ENCODE measurements at places on chromosomes 1 and 21.
A peak's percentile ranks its signal among the peaks of the same experiment; 100 is the strongest.

DNA sequence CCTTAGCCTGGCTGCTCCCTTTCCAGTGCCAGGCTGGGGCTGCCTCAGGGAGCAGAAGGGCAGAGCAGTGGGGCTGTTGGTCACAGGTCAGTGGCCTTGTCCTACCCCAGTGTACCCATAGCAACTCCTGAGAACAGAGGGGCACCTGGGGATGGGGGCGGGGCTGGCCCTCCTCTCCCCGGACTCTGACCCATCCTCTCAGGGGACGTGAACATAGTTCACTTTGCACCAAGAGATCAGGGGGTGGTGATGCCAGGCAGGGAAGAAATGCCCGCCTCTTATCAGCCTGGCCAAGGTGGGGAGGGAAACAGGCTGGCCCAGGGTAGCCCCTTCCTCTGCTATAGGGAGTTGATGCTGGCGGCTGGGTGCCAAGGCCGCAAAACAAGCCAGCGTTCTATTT lies 4.9 kb downstream of the ETNK2 start:
- H3K4me3 ChIP-seq = no peak overlapping the region
- H3K27me3 ChIP-seq = no peaks in the 10 kb centered on the region
- peaks cover 83% of the 10 kb centered on the region for H3K4me1 ChIP-seq
- H3K36me3 ChIP-seq = no peaks in the 10 kb centered on the region
- peak overlapping the region; percentile 65 for H3K27ac ChIP-seq

GRCh38 chr21:35390013-35390776 lies 341.1 kb upstream of the RUNX1 start:
- H3K27me3 ChIP-seq = no peaks in the 10 kb centered on the region
- H3K36me3 ChIP-seq = no peaks in the 10 kb centered on the region
- no peak for DNase-seq
- H3K4me1 ChIP-seq = 0 out of 2 replicates have a peak, but pooled peaks cover 6% of the 10 kb centered on the region
- H3K4me3 ChIP-seq = no peak overlapping the region

DNA sequence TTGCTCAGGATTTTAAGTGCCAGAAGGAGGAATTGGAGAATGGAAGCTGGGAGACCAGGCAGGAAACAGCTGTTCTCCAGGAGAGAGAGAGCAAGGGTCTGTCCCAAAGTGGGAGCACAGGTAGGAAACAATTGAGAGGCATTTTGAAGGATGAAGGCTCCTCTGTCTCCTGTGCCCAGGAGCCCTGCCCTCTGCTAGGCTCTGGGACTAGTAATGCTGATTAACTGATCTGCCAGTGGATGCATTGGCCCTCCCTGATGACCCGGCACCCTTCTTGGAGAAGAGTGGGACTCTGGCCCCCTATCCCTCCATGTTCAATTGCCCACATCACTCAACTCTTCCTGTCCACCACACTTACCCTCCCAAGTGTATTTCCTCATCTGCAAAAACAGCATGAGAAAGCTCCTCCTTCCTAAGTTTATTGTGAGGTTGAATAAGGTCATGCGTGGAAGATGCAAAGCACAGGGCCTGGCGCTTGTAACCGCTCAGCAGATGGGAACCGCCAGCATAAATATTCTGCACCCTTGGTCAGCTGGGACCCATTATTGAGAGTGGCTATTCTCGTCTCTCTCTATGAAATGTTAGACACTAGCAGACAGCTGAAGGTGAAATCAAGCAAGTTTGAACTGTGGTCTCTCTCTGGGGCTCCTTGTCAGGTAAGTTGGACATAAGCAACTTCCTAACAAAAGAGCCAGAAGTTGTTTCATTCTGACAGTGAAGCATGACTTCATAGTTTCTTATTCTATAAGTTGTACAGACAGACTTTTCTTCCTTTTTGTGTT lies 63.0 kb upstream of the ANGPTL1 start:
- DNase-seq = no peak
- H3K4me3 ChIP-seq = no peak overlapping the region
- H3K4me1 ChIP-seq = peaks cover 28% of the 10 kb centered on the region
- H3K27ac ChIP-seq = no peak overlapping the region

- no peaks in the 10 kb centered on the region for H3K27me3 ChIP-seq
- DNase-seq = no peak
- peak overlapping the region; percentile 81 for H3K27ac ChIP-seq
- H3K4me1 ChIP-seq = peaks cover 47% of the 10 kb centered on the region
- no peak overlapping the region for H3K4me3 ChIP-seq
Observed at GRCh38 chr21:32332463-32332951, 33.9 kb downstream of the MRAP start.

- H3K27ac ChIP-seq = peak overlapping the region; percentile 64
- peaks cover 39% of the 10 kb centered on the region for H3K4me1 ChIP-seq
- peak overlapping the region; percentile 86 for H3K4me3 ChIP-seq
- H3K27me3 ChIP-seq = no peaks in the 10 kb centered on the region
Observed at GRCh38 chr1:154983776-154984466, 777 bp downstream of the FLAD1 start.

- no peak overlapping the region for H3K4me3 ChIP-seq
- H3K27ac ChIP-seq = no peak overlapping the region
- H3K4me1 ChIP-seq = no peaks in the 10 kb centered on the region
- no peak for DNase-seq
- H3K36me3 ChIP-seq = no peaks in the 10 kb centered on the region
Observed at GRCh38 chr1:226820941-226821718, 49.3 kb upstream of the PSEN2 start.

GRCh38 chr1:168921629-168922028 lies 184.9 kb upstream of the ATP1B1 start:
- no peaks in the 10 kb centered on the region for H3K27me3 ChIP-seq
- H3K4me3 ChIP-seq = no peak overlapping the region
- no peaks in the 10 kb centered on the region for H3K36me3 ChIP-seq
- no peak for DNase-seq
- H3K27ac ChIP-seq = no peak overlapping the region

DNA sequence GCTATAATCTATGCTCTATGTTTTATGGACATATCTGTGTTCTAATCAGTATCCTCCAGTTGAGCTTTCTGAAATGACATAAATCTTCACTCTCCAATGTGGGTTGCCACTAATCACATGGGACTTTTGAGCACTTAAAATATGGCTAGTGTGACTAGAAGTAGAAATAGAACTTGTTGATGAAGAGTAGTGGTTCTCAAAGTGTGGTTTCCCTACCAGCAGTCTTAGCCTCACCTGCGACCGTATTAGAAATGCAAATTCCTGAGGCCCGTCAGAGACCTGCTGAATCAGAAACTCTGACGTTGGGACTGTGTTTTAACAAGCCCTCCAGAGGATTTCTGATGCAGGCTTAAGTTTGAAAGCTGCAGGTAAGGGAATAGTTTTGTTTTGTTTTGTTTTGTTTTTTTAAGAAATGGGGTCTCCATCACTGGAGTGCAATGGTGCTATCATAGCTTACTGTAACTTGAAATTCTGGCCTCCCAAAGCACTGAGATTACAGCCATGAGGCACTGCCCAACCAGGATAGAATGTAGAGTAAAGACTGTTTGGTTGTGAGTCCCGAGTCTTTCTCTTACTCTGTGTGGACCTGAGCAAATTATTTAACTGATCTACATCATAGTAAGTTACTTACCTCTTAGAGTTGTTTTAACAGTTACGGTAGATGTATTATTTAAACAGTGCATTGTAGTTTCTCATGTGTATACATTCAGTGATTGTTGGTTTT lies 21.7 kb downstream of the GLRX2 start:
- DNase-seq = no peak
- no peaks in the 10 kb centered on the region for H3K27me3 ChIP-seq
- no peak overlapping the region for H3K27ac ChIP-seq
- H3K36me3 ChIP-seq = peaks cover 45% of the 10 kb centered on the region

DNA sequence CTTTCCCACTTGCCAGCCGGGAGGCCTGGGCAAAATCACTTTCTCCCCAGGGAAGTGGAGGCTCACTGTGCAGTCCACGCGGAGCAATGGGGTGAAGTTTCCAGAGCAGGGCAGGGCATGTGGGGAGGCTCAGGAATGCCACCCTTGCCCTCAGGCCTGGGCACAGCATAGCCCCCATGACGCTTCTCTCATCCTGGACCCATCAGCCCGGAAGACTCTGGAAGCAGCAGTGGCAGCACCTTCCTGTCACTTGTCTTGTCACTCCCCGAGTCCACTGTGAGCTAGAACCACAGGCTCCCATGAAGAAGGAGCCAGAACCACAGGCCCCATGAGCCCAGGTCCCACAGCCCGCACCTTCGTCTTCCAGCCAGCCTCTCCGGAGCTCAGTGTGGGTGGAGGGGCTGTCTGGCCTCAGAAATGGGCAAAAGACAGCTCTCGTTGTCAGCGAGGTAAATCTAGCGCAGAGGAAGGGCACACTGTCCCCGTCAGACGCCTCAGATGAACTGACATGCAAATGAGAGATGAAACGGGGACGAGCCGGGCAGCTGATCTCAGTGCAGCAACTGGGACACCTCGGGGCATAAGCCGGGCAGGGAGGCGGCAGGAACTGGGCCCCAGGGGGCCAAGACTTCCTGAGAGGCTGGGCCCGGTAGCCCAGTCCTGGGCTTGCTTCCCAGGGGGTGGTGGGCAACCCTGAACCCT lies 6.1 kb downstream of the PDE9A start:
- no peak overlapping the region for H3K27ac ChIP-seq
- H3K27me3 ChIP-seq = no peaks in the 10 kb centered on the region

GRCh38 chr1:220123889-220124288 lies 30.0 kb downstream of the IARS2 start:
- DNase-seq = peak; percentile 20
- no peak overlapping the region for H3K4me3 ChIP-seq
- peaks cover 12% of the 10 kb centered on the region for H3K36me3 ChIP-seq
- H3K27ac ChIP-seq = no peak overlapping the region
- H3K27me3 ChIP-seq = no peaks in the 10 kb centered on the region

DNA sequence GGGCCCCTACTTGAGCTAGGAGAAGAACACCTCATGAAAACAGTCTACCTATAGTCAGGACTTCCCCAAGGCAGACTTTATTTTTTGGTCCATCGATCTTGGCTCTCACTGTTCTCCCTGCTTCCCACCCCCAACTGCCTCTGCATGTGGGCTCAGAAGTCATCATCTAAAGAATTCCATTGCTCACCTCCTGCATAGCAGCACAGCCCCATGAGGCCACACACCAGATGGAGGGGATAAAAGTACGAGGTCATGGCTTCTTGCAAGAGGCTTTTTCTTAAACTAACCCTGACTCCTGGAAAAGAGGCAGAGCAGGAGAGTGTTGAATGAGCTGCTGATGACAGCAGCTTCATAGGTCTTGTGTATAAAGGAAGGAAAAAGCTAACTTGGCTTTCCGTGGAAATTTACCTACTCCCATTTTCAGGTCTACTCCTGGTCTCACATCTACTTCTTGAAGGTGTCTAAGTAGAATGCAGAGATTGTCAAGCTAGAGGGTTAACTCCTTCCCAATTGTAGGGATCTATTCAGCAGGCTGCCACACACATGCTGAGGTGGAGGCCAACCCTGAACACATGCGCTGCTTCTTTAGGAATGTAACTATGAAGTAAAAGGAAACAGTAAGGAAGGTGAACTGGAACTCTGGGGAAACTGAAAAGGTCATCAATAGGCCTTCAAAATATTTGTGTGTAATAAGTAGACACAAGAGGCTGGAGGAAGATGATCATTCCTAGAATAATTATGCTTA lies 18.7 kb downstream of the WNT2B start:
- no peaks in the 10 kb centered on the region for H3K27me3 ChIP-seq
- peaks cover 2% of the 10 kb centered on the region for H3K36me3 ChIP-seq
- H3K4me3 ChIP-seq = no peak overlapping the region

DNA sequence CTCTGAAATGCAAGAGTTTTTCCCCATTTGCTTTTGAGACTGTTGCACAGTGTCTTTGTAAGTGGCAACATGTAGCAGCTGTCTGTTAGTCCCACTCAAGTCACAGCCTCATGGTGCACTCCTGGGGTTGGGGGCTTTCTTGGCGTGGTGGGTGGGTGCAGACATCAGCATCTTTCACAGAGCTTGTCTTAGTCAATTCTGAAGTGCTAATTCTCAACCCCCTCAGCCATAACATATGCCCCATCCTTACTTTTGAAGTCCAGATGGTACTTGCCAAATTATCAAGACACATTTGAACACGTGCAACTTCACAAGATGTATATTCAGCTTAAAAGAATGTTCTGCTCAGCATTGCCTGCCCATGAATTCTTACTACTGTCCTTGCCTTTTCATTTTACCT lies 87.1 kb downstream of the VCAM1 start:
- DNase-seq = no peak
- peaks cover 9% of the 10 kb centered on the region for H3K4me1 ChIP-seq
- no peak overlapping the region for H3K27ac ChIP-seq
- H3K4me3 ChIP-seq = no peak overlapping the region
- H3K36me3 ChIP-seq = no peaks in the 10 kb centered on the region
- no peaks in the 10 kb centered on the region for H3K27me3 ChIP-seq

DNA sequence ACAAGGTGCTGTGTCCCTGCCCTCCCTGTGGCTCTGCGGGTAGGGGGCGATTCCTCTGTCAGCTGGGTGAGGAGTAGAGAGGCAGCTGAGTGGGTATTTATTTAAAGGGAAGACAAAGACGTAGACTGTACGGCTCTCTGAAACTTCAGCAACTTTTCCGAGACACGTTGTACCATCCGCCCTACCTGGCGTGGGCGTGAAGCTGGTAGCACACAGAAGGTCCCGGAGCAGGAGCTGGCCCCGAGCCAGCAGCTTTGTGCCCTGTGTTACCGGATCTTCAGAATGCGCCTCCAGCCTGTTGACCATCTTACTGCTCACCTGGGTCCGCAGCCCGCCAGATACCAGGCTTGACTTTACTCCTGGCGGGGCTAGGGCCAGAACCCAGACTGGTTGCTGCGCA lies 34.9 kb downstream of the PRKCZ start:
- no peak overlapping the region for H3K27ac ChIP-seq
- H3K4me1 ChIP-seq = no peaks in the 10 kb centered on the region
- H3K4me3 ChIP-seq = no peak overlapping the region

DNA sequence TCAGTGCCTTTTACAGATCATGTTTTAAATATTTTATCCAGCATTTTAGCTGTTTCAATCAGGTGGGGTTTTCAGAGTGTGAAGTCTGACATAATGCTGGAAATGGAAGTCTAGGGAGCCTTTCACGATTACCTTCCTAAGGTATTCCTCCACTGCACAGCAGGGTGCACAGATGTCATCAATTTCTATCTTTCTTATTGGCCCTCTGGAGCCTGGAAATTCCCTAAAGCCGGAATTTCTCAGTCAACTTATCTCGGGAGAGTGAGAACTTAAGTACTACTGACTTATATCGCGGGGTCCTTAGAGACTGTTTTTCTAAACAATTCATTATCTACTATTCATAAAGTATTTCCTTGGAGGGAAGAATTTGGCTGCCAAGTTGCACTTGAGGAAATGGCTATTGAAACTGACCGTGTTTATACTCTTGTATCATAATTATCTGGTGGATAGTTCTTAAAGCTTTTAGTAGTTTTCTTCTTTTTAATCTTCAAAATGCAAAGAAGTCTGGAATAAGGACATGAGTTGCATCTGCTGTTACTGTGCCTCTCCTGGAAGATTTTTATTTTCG lies 311.8 kb upstream of the B3GALT2 start:
- no peak overlapping the region for H3K27ac ChIP-seq
- H3K36me3 ChIP-seq = no peaks in the 10 kb centered on the region
- no peaks in the 10 kb centered on the region for H3K4me1 ChIP-seq
- no peak for DNase-seq
- no peaks in the 10 kb centered on the region for H3K27me3 ChIP-seq

- DNase-seq = no peak
- H3K27me3 ChIP-seq = no peaks in the 10 kb centered on the region
- H3K36me3 ChIP-seq = no peaks in the 10 kb centered on the region
Observed at GRCh38 chr1:162171111-162171510, 101.6 kb downstream of the NOS1AP start.

- DNase-seq = no peak
- no peak overlapping the region for H3K4me3 ChIP-seq
- no peaks in the 10 kb centered on the region for H3K4me1 ChIP-seq
- peaks cover 3% of the 10 kb centered on the region for H3K36me3 ChIP-seq
- H3K27ac ChIP-seq = no peak overlapping the region
- H3K27me3 ChIP-seq = no peaks in the 10 kb centered on the region
Observed at GRCh38 chr1:77866296-77866695, 22.1 kb upstream of the NEXN start.

Data from HepG2 (cell line).